ENCODE measurements at places on chromosomes 16 and 17.
A peak's percentile ranks its signal among the peaks of the same experiment; 100 is the strongest.

GRCh38 chr16:15599303-15600070, 43.5 kb downstream of the MARF1 start:
- no peak for DNase-seq

DNA sequence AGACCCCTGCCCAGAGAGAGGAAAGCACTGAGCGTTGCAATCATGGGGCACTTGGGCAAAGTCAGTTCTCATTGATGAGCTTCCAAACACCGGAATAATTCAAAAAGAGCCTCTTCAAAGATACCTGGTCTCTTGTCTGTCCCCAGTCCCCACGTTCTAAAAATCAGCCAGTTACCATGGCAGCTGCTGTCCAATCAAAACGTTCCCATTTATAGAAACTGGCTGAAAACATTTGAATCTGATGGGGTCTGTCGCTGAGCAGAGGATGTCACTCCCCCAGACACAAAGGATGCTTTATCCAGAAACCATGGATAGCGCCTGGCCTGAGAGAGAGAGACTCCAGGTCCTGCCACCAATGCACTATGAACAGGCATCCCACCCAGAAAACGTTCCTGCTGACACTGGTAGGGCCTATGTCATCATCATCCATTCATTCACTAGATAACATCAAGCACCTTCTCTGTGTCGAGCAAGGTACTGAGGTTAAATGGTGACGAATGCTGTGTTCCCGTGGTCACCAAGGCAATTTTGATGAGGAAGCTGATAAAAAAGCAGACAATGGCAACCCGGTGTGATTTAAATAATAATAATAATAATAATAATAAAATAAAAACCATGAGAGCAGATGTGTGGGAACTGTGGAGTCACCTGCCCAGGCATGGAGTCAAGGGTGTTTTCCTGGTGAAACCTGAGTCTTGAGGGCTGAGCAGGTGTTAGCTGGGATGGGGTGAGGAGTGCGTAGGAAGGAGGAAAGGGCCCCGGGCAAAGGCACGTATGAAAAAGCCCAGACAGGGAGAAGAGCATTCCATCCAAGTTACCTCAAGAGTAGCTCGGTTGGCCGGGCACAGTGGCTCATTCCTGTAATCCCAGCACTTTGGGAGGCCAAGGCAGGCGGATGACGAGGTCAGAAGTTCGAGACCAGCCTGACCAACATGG, 19.0 kb upstream of the CALB2 start:
- no peak for DNase-seq

DNA sequence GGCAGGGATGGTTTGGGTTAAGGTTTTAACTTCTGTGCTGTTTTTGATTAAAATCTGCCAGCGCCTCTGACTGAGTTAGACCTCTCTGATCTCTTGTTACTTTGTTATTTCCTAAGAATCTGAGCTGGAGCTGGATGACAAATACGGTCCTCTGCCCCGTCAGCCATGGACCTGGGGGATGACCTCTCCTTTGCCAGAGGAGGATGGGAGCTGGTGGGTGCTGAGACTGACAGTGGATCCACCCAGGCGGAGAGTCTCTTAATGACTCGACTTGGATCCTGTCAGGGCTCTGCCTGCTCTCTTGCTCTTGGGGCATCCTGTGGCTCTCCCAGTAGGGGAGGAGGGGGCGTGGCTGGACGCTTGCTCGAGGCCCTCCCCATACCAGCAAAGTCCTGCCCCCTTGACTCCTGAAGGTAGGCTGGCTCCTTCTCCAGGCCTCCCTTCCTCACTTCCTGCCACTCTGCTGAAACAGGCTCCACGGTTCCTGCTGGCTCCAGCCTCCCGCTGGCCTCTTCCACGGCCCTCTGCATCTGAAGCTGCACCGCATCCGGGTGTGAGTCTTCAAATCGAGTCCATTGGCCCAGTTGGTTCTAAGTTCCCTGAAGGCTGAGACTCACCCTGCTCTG, 24.8 kb upstream of the MAP3K14 start:
- DNase-seq: no peak

DNA sequence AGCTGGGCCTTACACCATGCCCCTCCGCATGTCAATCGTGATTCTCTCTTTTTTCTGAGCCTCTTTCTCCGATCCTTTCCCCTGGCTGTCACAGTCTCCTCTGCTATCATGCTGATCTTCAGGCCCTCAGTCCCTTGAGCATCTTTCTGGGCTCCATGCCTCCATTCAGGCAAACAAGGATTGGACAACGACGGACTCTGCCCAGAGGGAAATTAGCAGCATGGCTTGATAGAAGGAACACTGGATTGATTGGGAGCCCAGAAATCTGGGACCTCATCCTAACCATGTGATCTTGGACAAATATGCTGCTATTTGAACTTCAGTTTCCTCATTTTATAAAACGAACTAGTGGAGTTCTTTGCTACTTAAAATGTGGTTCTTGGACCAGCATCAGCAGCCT, 19.6 kb upstream of the PHF12 start:
- DNase-seq: no peak

DNA sequence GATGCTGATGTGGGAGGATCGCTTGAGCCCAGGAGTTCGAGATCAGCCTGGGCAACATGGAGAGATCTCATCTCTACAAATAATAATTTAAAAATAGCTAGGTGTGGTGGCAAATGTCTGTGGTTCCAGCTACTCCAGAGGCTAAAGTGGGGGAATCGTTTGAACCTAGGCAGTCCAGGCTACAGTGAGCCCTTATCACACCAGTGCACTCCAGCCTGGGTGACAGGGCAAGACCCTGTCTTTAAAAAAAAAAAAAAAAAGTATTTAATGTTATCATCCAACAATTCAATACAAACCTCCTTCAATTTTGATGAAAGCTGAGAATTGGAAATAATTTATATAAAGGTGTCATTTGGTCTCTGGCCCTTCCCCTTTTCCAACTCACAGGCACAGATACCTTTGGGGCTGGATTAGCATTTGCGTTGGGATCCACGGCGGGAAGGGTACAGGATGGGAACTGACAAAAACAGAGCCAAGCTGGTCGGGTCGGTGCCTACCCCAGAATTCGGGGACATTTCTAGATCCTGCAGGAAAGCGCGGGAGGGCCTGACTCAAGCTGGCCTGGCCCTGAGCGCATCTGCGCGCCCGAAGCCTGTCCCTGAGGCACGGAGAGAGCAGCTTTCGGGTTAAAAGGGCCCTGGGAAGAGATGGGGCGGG, 860 bp upstream of the DCAF7 start:
- DNase-seq: no peak

DNA sequence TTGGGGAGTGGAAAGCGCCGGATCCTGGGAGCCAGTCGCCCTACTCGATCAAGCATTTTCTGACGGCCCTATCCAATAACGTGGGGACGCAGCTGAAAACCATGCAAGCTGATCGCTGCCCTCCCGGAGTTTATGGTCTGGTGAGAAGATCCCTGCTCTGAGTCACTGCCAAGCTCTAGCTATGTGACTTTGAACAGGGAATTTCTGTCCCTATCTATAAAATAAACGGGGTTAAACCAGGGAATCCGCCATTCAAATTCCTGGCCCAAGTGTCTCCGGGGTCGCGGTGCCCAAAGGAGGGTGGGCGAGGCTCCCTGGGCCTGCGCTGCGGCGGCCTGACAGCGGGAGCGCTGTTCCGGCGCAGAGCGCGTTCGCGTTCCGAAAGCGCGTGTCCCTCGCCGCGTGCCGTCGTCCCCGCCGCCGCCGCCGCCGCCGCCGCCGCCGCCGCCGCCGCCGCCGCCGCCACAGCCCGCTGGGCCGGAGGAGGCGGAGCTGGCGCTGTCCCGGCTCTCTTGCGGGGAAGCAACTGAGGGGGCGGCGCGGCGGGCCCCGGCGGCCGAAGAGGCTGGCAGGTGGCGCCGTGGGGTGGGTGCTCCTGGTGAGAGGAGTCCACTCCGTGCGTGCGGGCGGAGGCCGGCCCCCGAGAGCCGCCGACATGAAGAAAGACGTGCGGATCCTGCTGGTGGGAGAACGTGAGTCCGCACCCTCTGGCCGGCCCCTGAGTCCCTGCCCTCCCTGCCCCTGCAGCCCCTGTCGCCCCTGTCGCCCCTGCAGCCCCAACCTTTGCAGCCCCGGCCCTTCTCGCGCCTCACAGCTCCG, at the start of gene RHOT1:
Gene RHOT1, plus strand, starts transcription at position 465 of the 819 bp plus-strand sequence. Its CDS starts 191 bp downstream, at position 656.
- DNase-seq: peak; percentile 57

DNA sequence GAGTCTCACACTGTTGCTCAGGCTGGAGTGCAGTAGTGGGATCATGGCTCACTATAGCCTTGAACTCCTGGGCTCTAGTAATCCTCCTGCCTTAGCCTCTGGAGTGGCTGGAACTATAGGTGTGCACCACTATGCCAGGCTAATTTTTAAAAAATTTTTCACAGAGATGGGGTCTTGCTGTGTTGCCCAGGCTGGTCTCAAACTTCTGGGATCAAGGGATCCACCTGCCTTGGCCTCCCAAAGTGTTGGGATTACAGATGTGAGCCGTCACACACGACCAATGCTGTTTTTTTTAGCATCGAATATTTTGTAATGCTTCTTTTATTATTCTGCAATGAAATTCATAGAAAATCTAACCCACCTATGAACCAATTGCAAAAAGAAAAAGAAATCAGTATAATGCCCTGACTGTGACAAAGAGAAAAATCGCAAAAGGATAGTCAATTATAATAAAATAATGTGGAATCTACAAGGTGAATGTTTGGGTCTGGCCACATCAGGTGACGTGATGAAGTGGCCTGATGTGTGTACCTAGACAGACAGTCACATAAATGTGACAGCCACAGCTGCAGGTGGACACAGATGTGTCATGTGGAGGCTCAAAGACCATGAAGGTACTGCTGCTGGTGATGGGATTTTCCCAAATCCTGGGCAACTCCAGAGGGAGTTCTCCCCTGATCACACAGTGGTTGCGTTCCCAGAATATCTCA, 33.6 kb upstream of the ZCCHC14 start:
- no peak for DNase-seq

DNA sequence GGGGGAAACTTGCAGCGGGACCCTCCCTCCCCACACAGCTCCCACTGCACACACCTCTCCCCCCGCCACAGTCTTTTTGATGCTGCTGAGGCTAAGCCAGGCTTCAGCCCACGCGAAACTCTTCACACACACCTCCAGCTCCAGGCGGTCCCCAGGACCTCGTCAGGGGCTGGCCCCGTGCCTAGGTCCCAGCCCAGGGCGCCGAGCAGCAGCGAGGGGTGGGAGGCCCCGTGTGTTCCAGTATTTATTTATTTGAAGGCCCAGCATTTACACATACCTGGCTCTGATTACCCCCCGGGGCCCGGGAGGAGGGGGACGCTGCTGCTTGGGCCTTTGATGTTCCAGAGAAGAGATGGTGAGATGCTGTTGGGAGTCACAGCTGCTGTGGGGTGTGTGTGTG, 44.9 kb upstream of the DLX4 start:
- no peak for DNase-seq

GRCh38 chr16:55746081-55746480, 86.8 kb downstream of the CES1 start:
- DNase-seq: no peak

DNA sequence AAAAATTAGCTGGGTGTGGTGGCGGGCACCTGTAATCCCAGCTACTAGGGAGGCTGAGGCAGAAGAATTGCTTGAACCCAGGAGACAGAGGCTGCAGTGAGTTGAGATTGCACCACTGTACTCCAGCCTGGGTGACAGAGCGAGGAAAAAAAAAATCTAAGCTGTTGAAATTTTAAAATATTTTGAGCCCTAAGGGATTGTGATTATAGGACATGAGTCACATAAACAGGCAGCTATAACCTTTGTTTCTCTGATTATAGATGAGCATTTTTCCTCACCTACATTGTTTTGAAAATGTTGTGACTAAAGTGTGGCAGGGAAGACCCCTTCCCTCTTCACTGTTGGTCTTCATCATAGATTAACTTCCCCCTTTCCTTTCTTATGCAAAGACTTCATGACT, 135.5 kb downstream of the MGAT5B start:
- DNase-seq: no peak

DNA sequence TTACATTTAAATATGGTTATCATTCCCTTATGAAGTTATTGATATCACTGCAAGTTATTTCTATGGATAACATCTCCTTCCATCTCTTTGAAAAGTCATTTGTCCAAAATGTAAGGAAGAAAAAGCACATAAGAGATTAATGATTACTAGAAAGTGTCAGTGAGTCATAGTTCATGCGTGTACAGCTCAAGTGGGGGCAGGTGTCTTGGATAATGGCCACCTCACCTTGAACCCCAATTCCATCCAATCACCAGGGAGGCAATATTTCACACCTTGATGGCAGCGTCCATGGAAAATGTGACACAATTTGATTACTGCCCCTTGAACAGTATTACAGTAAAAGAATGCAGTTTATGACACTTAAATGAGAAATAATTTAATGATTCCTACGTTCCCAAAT, 358.3 kb upstream of the SOX9 start:
- no peak for DNase-seq

DNA sequence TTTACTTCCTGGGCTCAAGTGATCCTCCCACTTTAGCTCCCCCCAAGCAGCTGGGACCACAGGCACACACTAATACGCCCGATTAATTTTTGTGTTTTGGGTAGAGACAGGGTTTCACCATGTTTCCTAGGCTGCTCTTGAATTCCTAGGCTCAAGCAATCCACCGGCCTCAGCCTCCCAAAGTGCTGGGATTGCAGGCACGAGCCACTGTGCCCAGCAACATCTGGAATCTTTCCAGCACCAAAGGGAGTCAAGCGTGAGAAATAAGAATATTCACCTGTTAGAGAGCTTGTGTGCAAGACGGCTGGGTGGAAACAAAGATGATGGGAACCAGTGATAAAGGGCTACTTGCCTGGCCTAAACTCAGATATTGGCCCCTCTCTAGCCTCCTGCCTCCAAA, 14.2 kb upstream of the ALOX12B start:
- no peak for DNase-seq

DNA sequence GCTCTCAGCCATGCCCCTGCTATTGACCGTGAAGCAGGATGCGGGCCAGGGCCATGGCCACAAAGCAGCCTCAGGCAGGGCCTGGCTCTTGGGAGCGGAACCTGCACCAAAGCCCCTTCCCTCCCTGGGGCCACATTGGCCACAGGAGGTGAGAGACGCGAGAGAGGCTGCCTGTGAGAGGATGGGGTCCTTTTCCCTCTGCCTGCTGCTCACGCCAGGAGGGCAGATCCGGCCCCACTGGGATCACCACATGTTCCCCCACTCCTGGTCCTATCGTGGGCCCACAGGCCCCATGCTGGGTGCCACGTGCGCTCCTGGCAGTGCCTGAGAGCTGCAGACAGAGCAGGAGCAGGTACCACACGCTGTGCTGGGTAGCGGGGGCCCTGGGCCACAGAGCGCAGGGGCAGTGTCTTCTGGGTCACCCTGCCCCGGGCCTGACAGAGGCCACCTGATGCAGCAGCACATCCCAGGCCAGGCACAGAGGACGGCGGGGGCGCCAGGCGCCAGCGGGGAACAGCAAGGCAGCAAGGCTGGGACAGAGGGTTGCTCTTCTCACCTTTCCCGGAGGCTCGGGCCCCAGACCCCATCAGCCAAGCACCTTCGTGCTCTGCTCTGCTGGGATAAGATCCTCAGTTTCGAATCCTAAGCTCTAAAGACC, 9.2 kb upstream of the NUDT16L1 start:
- DNase-seq: no peak

DNA sequence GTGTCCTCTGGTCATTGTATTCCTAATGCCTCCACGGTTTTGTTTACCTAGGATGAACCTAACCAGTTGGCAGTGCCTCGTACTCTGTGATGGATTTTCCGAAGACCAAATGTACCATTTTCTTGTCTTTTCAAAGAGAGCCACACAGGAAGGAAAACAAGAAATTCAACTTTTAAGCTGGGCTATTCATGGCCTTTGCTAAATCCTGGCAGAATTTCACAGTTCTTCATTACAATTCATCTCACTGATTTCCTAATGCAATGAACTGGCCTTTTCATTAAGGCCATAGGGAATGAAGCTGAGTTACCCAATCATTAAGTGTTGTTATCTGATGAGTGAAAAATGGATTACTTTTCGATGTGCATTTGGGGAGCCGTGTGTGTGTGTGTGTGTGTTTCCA, 7.9 kb upstream of the KCNJ16 start:
- no peak for DNase-seq

All from stimulated activated CD4-positive, alpha-beta T cell treated with anti-CD3 and anti-CD28 coated beads, TNF-alpha, amount 100 ng/mL, for 24 hours (primary cell).